Foreskin keratinocyte (primary cell): ENCODE measurements at places on chromosomes 16 and 17.

GRCh38 chr17:39929646-39930407 lies 2.3 kb downstream of the LRRC3C start:
- peak; percentile 87 for DNase-seq

DNA sequence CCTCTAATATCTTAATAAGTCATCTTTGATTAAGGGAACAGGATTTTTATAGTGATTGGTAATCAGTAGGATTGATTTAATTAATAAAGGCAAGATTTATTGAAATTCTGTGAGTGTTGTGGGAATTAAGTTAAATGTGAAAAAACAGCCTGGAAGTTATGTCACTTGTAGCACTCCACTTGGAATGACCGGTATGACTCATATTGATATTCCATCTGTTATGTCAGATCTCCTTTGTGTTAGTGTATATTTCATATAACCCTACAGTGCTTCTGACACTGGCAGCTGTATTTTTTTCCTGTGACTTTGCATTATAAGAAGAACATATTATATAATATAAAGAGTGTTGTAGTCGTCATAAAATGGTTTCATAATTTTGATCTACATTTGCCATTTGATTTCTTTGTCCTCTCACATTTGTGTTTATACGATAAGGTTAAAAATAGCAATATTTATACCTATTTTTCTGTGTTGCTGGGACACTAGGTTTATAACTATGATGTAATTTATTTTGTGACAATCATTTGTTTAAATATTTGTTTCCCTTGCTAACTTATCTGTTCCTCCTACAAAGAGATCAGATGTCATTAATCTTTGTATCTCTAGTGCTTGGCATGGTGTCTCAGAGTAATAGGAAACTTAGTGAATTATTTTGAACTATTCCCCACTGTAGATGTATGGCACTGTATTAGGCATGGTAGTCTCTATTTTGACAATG lies 249.0 kb downstream of the BCAS3 start:
- no peak for DNase-seq

- DNase-seq = no peak
Observed at GRCh38 chr16:4649744-4650442, 25.3 kb downstream of the MGRN1 start.

GRCh38 chr16:1156055-1156982 lies 3.4 kb downstream of the CACNA1H start:
- DNase-seq = no peak

DNA sequence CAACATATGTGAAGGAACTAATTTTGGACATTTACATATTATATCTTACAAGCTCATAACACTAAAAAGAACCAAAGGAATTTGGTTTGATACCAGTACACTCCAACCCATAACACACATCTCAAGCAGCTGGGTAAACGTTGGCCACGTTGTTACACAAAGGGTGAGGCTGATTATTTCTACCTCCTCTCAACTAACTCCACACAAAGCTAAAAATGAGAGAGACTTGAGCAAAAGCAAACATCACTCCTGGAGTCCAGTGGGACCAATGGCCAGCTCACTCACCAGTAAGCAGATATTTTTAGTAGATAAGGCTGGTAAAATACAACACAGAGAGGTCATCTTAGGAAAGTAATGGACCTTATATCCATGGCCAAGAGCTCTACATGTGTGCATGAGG lies 207.6 kb downstream of the MRTFB start:
- DNase-seq = no peak

- DNase-seq = no peak
Observed at GRCh38 chr16:7746941-7747340, 414.3 kb downstream of the RBFOX1 start.

- no peak for DNase-seq
Observed at GRCh38 chr17:909642-910323, 69.8 kb downstream of the NXN start.

GRCh38 chr16:19417640-19418039 lies at the start of gene TMC5:
TMC5 (plus strand) TSS chr16:19417883; CDS start chr16:19440039, 22,156 bp downstream.
- no peak for DNase-seq

- DNase-seq = no peak
Observed at GRCh38 chr17:78918979-78919378, 6.2 kb downstream of the TIMP2 start.

- no peak for DNase-seq
Observed at GRCh38 chr17:67245694-67246402, 852 bp upstream of the HELZ start.

DNA sequence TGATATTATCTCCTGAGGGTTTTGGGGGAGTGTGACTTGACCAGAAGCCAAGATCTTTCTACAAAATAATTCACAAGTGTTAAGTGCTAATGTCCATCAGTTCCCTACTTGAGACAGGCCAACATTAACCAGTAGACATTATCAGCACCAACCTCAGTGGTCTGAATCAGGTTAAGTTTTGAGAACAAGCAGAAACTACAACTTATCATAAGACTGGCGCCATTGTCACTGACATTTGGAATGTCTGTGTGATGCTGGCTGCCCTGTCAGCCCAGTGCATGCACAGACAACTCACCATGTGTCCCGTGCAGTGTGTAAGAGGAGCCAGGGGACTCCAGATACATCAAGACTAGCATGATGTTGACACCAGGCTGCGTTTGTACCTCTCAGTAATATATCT lies 76.8 kb downstream of the CCDC182 start:
- DNase-seq = no peak

DNA sequence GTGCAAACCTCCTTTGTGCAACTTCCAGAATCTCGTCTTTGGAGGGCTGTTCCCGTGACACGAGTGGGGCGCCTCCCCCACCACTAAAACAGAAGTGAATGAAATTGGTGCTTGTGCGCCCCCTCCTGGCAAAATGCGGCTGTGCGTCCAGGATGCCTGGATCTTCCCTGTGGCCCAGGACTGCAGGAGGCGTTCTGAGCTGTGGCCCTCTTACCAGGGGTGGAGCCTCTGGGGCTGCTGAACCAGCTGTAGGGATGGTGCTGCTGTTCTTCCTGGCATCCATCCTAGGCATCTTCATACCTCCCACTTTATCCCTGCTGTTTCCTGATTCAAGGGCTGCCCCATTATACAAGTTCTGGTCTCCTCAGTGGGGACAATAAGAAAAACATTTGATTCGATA lies 18.5 kb upstream of the NAGLU start:
- DNase-seq = peak; percentile 80

DNA sequence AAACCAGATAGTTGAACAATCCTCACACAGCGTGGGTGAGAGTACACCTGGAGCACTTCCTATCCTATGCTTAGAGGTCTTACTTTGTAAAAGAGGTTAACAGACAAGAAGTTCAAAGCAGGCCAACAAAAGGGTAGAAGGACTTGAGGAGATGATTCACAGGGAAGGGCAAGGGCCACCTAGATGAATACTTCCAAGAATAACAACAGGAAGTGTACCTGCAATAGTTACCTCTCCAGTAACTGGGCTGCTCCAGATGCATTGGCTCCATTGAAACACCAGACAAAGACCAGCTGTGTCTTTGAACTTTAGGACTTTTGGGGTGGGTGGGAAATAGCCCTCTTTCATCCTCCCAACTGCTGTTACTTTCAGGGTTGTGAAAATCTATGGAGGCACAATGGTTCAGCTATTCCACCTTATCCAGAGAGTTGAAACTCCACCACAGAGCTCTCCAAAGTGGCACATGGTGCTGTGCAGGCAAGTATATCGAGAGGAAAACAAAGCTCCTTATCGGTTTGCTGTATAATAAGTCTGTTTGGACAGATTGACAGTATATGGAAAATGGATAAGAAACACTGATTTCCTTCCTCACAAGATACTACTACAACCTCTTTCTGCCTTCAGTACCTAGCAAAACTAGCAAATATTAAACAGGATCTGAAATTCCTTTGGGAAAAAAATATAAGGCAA lies 22.7 kb downstream of the RNF43 start:
- DNase-seq = no peak

DNA sequence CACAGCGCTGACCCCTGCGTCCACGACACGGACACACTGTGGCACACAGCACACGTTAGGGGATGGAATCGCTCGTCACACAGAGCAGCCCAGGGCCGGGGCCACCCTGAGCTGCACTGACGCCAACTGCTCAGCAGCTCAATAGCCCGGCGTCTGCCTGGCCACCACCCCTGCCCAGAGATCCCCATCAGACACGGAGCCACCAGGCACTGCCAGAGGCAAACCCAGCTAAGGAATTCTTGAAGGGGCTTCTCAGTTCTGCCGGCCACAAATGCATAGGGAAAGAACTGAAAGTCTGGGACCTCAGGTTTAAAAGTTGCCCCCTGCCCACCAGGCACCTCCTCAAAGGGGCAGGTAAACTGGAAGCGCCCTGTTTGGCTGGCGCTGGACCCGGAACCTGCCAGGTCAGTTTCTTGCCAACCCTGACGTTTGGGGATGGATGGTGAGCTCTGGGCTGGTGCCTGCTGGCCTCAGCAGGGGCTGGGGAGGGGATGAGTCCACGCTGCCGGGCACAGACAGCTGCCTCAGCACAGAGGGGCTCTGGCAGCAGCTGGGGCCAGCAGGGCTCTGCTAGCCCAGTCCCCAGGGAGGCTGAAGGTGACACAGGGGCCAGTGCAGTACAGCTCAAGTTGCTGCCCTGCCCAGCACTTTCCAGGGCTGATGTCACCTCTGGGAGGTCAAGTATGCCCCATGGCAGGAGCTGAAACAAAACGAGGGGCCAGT lies 33.2 kb downstream of the TIMM22 start:
- no peak for DNase-seq

- no peak for DNase-seq
Observed at GRCh38 chr17:52756746-52757145, 598.2 kb upstream of the CA10 start.

- peak; percentile 65 for DNase-seq
Observed at GRCh38 chr17:511001-511698, 158.5 kb upstream of the RPH3AL start.

DNA sequence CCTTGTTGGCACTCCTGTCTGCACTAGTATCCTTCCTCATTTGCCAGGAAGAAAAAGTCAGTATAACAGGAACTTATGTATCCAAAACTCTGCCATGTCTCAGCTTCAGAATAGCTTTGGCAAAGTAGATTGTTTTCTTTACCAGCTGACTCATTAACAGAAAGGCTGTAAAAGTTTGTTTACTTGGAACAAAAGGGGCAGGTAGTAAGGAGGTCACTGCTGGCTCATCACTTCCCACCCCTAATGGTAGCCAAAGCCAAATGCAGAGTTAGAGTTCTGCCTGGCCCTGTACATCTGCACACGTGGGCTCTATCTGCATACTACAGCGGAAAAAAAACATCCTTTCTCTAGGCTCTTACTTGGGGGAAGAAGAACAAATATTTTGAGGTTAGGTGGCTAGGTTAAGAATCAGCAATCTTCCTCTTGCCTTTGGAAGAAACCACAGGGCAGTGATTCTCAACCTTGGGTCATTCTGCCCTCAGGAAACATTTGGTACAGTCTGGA lies 90.9 kb upstream of the BCAR1 start:
- DNase-seq = peak; percentile 30

GRCh38 chr17:60630352-60630751 lies 30.4 kb downstream of the PPM1D start:
- DNase-seq = no peak

- no peak for DNase-seq
Observed at GRCh38 chr17:58007781-58008706, 998 bp upstream of the SRSF1 start.

DNA sequence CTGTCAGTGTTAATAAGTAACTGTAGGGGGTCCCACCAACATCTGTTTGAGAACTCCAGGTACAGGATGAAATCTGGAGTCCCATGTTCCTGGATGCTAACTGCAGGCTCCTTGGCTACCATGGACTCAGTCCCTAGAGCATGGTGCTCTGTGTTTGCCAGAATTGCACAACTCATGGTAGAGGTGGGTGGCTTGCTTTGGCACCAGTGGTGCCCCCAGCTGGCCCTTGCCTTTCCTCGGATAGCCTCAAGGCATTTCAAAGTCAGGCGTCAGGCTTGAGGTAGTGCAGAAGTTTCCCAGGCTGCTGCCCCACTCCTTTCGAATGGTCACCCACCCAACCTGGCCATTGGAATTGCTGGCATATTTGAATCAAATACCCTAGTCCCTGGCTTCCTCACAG lies 179.9 kb downstream of the RBFOX1 start:
- no peak for DNase-seq

DNA sequence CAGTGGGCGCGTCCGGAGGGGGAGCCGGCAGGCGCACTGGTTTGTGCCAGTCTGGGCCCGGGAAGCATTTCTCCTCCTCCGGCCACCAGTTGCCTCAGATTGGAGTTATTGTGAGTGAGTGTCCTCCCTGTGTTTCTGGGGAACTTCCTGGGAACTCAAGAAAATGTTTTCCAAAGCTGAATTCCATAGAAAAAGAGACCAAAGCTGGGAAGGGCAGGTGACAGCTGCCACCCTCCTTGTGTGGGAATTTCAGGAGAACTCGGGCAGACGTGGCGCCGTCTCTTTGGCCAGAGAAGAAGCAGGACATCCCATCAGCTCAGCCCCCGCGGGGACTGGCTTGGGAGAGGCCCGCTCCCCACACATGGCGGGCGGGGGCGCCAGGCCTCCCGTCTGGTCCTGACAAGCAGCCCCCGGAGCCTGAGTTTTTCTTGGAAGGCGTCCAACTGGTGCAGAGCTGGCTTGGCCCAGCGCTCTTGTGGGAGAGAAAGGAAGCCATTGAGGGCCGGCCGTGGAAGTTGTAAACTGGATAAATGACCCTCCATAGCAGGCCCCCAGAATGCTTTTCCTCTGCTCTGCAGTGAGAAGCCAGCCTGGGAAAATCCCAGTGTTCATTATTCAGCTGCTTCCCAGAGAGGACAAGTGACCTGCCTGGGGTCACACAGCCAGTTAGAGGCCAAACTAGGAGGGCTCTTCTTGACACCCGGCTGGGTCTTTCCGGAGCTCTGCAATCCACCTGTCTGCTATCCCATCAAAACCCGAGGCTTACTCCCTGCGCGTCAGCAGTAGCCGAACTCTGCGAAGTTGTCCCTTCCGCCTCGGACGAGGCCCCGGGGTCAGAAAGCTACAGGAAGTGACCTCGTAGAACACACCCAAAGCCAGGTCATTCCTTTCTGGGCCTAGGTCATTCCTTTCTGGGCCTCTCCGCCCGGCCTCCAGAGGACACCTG lies 39.2 kb upstream of the GSE1 start:
- no peak for DNase-seq

GRCh38 chr17:40952661-40953060 lies 14.1 kb downstream of the KRT39 start:
- peak; percentile 90 for DNase-seq

- DNase-seq = no peak
Observed at GRCh38 chr16:78639775-78640174, 540.3 kb downstream of the WWOX start.

- DNase-seq = no peak
Observed at GRCh38 chr16:15782573-15783365, 74.1 kb downstream of the MYH11 start.

GRCh38 chr17:8857919-8858318 lies 9.6 kb downstream of the PIK3R6 start:
- peak; percentile 94 for DNase-seq

- DNase-seq = peak; percentile 9
Observed at GRCh38 chr16:85998868-85999729, 100.1 kb downstream of the IRF8 start.

- no peak for DNase-seq
Observed at GRCh38 chr17:36640346-36640745, 39.0 kb downstream of the MRM1 start.
